GM23248 (cell line): ENCODE measurements at places on chromosomes 3 and 15.

GRCh38 chr15:90624278-90624981 lies 92.7 kb upstream of the BLM start:
- DNase-seq = no peak

GRCh38 chr3:161014843-161015749 lies 90.1 kb downstream of the B3GALNT1 start:
- DNase-seq = no peak

DNA sequence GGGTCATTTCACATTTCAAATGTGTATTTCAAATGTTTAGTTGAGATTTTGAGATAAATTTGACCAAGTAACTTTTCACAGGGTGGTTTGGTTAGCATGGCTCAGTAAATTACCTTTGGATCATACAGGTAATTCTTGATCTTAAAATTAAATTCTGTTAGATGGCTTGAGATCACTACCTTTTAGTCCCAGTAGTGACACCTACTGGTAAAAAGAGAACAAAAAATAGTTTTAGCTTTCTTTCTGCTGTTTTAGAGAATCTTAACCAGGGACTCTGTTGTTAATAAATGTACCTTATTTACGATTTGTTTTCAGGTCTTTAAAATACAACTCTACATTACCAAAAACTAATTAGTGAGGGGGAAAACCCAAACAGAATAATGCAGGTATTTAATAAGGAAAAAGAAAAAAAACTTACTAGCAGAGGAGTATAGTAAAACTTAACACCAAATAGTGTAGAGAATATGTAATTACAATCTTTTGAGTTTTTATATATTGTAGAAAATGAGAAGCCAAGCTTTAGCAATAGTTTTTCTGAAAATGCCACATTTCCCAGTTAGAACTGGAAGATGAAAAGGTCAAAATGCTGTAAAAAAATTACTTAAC lies 620.3 kb upstream of the AGTR1 start:
- DNase-seq = peak; percentile 51

- DNase-seq = peak; percentile 53
Observed at GRCh38 chr3:141050576-141051442, at the start of gene SPSB4. SPSB4 (plus strand) TSS chr3:141051347; CDS start chr3:141066105, 14,758 bp downstream.

- DNase-seq = no peak
Observed at GRCh38 chr3:50242381-50242770, 6.4 kb downstream of the GNAI2 start.

DNA sequence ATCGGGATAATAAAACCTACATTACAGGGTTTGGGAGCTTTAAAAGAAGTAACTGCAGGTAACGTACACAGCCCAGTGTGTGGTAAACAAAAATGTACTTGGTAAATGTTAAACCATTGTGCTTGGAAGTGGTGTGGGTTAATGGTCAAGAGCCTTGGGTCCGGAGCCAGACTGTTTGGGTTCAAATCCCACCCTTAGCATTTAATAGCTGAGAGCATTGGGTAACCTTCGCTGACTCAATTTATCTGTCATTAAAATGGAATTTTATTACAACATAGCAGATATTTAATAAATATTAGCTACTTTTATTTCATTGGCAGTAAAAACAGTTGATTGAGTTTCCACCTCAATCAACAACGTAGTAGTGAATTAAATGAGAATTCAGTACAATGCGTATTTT lies 1.5 kb downstream of the FSTL1 start:
- DNase-seq = peak; percentile 85

DNA sequence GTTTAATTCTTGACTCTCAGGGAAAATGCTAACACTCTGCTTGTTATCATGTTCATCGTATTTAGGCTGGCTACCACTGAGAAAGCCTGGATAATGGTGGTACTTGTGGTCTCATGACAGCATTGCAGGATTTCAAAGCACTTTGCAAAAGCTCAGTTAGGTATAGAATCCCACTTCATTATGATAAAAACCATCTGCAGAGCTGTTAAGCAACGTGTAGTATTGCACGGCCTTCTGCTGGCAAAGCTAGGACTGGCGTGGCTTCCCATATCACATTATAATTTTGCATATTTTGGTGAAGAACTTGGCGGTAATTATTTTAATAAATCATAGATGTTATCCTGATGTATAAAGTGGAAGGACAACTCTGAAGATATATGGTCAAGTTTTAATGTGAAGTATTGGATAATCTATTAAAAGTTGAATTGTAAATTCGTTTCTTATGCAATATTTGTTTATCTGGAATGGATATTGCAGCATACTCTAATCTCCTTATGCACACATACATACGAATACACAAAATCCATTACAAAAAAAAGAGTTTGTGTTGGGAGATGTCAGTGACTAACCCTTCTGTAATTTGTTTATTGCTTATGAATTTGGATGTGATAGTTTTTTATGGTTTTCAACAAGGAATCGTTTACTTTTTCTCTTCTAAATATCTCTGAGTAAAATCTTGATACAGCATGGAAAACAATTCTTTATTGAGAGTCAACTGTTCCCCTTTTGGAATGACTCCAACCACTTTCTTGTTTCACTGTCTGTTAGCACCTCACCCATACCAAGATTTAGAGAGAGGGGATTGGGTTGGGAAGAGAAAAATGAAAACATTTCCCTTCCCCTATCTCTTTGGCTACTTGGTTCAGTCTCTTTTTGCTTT lies 9.2 kb downstream of the RAB8B start:
- peak; percentile 34 for DNase-seq

DNA sequence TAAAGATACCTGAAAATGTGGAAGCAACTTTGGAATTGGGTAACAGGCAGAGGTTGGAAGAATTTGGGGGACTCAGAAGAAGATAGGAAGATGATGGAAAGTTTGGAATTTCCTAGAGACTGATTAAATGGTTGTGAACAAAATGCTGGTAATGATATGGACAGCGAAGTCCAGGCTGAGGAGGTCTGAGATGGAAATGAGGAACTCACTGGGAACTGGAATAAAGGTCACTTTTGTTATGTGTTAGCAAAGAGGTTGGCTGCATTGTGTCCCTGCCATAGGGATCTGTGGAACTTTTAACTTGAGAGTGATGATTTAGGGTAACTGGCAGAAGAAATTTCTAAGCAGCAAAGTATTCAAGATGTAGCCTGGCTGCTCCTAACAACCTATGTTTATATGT lies 13.0 kb downstream of the MITF start:
- DNase-seq = no peak

DNA sequence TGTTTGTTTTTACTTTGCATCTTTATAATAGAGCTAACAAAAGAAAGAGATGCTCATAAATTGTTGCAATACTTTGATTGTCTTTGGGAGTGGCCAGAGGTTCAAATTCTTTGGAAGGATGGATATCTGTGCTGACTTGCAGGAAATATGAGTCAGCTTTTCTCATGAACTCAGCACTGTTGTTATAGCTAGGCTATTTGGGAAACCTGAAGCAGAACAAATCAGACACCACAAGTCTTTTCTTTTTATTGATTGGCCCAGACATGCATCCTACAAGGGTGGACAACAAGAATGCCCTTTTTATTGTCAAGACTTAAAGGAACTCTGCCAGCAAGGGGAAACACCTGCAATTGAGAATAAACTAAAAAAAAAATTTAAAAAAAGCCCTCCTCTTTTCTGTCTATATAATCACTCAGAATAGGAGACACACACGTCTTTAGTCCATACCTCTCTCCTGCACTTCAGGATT lies 4.6 kb upstream of the DENND4A start:
- DNase-seq = peak; percentile 81

DNA sequence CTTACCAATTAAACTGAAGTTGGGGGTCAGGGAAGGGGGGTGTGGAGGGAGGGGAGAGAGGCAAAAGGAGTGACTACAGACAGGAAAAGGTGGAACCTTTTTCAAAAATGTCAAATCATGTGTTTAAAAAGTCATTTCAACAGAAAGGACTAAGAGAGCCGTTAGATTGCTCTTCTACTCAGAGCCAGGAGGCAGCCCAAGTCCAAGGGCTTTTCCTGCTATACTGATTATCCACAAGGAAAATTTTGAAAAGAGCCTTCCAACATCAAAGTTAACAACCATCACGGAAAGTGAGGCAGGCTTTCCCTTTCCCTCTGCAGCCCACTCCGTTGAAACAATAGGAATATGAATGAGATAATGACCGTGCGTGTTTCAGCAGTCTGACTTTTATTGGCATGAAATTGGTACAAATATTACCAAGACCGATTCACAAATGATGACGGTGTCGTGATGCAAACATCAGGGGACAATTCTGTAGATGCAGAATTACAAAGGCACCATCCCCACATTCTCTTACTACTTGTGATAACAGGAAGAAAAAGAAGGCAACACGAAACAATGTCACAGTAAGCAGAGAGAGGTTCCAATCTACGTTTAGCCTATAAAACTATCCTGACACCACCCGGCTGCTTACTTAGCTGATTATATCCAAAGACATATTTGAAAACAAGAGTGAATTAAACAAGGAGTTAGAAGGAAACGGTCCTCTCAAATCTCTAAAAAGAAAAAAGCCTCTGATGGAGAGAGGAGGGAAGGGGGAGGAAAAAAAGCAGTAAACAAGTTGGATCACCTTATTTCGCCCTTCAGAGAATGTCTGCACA lies 453.7 kb downstream of the FOXP1 start:
- no peak for DNase-seq

GRCh38 chr3:43872301-43872700 lies 181.6 kb downstream of the ABHD5 start:
- DNase-seq = peak; percentile 89

GRCh38 chr3:68793759-68794701 lies 138.3 kb downstream of the TAFA4 start:
- DNase-seq = no peak

DNA sequence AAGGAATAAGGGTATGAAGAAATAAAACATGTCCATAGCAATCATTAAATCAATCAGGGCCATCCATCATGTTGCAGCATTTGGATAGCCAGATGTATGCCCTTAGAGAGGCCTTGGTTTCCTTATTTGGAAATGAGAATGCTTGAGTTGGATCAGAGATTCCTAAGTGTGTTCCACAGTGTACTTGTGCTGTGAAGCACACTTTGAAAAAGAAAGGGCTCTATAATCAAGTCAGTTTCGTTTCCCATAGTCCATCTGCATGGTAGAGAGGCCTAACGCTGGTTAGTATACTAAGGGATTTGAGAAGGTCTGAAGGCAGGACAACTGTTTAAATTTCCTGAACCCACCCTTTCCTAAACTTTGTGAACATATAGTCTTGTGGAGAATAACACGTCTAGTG lies 30.9 kb downstream of the RBMS3 start:
- no peak for DNase-seq

DNA sequence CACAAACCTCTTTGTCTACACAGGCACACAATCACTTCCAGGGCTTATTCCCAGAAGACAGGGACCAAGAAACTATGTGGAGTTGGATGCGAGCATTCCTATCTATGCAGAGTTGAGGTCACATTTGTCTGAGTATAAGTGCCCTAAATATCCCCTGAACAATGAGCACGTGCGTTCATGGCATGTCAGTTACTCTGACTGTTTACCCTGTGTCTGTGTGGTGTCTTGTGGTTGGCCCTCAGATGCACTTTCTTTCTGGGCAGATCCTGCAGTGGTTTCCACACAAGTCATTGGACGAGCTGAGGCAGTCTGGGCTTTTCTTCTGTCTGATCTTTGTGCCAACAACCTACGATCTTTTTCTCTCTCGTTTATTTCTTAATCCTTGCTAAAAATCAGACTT lies 134.5 kb downstream of the FBN1 start:
- DNase-seq = peak; percentile 53

- DNase-seq = peak; percentile 13
Observed at GRCh38 chr3:128505771-128506170, 12.8 kb upstream of the GATA2 start.

- DNase-seq = no peak
Observed at GRCh38 chr15:100920516-100921135, 1.5 kb downstream of the LRRK1 start.

DNA sequence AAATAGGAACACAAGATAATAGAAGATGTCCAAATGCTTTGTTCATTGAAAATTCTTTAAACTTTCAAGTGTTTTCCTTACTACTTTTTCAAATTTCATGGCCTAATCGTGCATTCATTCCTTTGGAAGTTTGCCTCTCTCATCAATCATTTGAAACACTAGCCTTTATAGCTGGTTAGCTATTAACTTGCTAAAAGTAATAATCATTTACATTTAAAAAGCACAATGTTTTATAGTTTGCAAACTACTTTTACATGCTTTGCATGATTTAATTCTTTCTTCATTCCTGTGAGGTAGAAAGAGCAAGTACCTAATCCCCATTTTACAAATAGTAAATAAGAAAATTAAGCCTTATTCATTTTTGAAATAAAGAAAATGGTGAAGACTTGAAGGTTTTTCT lies 137.4 kb upstream of the SLC7A14 start:
- no peak for DNase-seq

GRCh38 chr3:172516318-172517214 lies 6.7 kb downstream of the TNFSF10 start:
- DNase-seq = peak; percentile 95

DNA sequence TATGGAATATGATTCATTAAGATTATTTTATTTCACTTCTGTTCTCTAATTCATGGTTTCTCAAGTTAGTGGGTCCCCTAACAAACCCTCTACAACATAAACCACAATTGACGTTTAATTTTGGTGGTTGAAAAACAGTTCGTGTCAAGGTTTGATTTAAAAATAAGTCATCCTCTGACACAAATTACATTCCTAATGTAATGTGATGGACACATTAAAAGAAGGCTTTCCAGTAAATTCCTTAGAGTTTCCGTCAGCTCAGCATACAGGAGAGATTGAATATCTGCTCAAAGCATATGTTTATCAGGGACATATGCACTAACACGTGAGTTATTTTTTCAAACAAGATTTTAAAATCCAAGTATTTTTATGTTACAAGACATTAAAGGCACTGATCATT lies 626.5 kb upstream of the ADAMTS9 start:
- DNase-seq = no peak

DNA sequence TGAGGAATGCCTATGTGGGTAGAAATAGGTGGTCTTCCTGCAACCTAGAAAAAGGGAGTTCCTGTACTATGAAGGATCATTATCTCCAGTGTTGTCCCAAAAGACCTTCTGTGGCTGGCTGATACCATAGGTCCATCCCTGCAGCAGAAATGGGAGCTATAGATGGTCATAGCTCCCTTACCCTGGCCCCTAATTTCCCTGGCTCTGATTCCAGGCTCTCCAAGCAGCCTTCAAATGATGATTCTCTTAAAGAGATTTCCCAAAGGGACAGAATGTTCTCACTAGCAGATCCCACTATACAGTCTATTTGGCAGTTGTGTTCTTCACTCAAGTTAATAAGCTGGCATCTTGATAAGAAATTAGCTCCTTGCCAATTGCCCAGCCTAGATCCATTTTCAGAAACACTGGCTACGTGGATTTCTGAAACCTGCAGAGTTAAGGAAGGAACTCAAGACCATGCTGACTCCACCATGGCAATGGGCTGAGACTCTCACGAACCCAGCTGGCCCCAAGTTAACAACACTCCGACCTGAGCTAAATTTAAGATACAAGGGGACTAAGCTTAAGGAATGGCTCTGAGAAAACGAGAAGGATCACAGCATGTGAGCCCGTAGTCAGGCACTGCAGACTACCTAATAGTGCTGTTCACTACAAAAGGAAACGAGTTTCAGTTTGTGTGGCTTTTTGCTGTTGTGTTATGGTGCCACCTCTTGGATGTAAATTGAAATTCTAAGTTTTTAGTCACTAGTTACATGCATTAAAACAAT lies 11.4 kb downstream of the C15orf40 start:
- peak; percentile 82 for DNase-seq
